ENCODE measurements at places on chromosomes 3 and 15.

- DNase-seq = no peak
Measured at GRCh38 chr15:55434989-55435825, 26.9 kb downstream of the PIERCE2 start.

GRCh38 chr3:39284457-39284881 is 4.6 kb upstream of the CX3CR1 start:
- DNase-seq = no peak

- DNase-seq = no peak
Measured at GRCh38 chr3:36135863-36136262, 244.4 kb upstream of the STAC start.

- DNase-seq = no peak
Measured at GRCh38 chr3:170697908-170698307, 112.0 kb upstream of the SLC7A14 start.

DNA sequence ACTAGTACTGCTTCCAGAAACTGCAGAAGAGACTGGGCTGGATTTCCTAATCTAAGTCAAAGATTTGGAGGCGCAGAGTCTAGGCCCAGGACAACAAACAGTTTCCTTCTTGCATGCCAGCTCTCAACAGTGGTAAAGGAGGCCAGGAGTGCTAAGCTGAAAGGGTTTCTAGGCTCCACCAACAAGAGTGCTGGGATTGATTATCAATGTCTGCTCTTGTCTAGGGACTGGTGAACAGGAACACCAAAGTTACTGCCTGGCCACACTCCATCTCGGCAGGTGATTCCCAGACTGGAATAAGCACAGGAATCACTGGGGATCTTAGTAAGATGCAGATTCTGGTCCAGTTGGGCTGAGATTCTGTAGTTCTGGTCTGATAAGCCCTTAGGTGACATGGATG is 22.8 kb upstream of the FGD5 start:
- no peak for DNase-seq

- DNase-seq = no peak
Measured at GRCh38 chr3:32822609-32823498, 5.1 kb downstream of the TRIM71 start.

- no peak for DNase-seq
Measured at GRCh38 chr3:25257026-25257425, 171.0 kb upstream of the RARB start.

DNA sequence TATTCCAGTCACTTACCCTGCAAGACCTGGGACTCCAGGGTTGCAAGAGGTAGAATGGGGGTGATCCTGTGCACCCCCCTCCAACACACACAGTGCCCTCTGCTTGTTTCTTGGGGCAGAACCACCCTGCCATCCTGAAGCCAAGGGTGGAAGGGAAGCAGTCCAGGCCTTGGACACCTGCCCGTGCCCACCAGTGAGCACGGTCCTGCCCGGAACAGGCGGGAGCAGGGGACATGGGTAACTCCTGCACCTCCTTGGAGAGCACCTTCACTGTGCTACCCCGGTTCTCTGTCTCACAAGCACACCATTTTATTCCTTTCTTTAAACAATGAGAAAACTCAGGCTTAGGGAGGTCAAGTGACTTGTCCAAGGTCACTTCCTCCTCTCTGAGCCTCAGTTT is 57.0 kb downstream of the SLC6A6 start:
- DNase-seq = no peak

DNA sequence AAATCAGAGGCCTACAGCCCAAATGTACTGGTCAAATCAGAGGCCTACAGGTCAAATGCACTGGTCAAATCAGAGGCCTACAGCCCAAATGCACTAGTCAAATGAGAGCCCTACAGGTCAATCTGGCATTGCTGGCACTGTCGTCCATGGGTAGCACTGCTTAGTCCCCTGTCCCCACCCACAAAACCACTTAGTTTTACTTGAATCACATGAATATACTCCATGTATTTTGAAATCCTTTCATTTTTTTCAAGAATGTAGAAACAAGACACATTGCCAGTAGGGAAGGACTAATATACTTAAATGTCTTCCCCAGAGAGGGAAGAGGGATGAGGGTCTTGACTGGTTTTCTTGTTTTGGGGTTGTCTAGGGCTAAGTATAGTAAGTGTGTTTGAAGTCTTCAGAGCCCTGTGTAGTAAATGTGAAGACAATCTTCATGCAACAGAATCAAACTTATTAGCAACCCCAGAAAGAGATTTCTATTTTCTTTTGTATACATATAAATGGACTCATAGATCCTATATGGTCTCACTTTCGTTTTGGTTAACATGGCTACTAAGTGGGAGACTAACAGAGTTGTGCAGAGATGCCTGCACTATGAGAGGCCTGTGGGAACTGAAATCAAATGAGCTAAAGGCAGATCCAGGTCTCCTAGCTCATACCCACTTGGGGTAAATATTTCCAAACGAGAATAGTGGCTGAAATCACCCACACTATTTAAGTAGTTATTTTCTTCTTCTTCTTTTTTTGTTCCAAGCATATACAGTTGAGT is 38.3 kb upstream of the DCUN1D1 start:
- no peak for DNase-seq

DNA sequence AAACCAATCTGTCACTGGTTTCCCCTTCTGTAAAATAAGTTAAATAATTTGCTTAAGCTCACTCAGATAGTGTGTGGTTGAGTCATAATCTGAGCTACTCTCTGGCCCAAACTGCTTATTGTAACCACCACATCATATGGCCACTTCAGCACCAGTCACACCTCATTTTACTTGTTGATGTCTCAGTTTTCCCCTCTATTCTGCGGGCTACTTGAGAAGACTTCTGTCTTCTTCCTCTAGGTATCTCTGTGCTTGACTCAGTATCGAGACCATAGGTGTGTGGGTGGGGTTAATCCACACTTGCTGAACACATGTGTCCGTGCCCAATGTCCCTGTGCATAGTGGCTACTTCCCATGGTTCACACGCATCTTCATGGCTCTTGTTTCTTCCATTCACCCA is 32.9 kb downstream of the CRYGS start:
- no peak for DNase-seq

DNA sequence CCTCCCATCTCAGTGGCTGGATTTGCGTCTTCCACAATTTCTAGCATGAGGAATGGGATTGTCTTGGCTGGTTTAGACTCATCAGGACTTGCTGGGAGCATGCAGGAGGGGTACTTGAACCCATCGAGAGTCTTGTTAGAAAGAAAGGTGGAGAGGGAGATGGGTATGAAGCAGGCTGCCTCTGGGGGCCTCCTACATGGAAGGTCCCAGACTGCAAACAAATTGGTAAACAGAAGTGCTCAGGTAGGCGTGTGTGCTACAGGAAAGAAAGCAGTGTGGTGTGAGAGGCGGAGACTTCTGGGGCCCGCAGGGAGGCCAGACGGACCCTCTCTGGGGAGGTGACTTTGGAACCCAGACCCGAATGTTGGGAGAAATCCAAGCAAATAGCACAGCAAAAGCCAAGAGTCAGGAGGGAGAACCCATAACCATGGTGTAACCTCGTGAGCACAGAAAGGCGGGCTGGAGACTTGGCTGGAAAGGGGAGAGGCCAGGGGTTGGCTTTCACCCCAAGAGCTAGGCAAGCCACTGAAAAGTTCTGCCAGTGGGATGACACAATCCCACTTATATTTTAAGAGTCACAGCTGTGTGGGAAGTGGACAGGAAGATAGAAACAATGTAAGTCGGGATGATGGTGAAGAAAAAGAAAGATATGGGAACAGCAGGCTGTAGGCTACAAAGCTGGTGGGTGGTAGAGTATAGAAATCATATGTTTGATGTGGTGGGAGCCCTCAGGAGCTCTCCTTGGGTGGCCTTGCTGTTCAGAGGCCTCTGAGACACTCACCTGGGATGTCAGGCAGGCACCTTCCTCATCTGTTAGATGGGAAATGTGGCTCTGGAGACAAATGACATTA is 130.1 kb upstream of the PRR20G start:
- no peak for DNase-seq

GRCh38 chr3:145936971-145937370 is 224.0 kb downstream of the PLOD2 start:
- DNase-seq = no peak

GRCh38 chr3:71102111-71102983 is 481.2 kb downstream of the FOXP1 start:
- DNase-seq = no peak

- DNase-seq = no peak
Measured at GRCh38 chr3:76754247-76754646, 285.7 kb upstream of the ROBO2 start.

GRCh38 chr15:82771789-82772607 is 33.9 kb downstream of the FSD2 start:
- no peak for DNase-seq

DNA sequence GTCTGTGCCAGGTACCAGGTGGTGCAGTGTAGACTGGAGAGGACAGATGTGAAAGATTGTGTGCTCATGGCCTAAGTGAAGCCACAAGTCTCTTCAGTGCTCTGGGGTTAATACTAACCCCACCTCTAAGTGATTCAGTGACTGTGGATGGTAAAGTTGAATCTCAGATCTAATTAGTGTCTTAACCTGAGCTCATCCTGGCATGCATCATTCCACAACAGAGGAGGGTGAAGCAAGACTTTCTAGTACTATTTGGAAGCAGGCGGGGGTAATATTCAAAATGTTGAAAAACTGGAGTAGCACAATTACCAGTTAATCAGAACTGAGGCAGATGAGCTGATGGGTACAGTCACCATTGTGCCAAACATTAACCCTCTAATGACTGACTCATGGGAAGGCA is 2.8 kb upstream of the MESD start:
- no peak for DNase-seq

DNA sequence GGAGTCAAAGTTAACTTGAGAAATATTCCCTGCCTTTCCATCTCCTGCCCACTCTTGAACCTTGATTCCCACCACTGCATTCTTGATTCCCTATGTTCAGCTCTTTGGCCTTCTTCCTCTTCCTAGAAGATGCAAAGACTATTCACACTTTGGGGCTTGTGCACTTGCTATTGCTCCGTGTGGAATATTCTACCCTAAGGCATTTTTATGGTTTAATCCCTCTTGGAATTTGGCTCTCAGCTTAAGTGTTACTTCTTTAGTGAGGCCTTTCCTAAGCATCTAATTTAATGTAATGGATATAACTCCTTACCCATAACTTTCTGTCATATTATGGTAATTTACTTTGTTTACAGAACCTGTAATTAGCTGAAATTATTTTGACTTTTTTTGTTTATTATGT is 318.9 kb upstream of the COL8A1 start:
- DNase-seq = no peak

DNA sequence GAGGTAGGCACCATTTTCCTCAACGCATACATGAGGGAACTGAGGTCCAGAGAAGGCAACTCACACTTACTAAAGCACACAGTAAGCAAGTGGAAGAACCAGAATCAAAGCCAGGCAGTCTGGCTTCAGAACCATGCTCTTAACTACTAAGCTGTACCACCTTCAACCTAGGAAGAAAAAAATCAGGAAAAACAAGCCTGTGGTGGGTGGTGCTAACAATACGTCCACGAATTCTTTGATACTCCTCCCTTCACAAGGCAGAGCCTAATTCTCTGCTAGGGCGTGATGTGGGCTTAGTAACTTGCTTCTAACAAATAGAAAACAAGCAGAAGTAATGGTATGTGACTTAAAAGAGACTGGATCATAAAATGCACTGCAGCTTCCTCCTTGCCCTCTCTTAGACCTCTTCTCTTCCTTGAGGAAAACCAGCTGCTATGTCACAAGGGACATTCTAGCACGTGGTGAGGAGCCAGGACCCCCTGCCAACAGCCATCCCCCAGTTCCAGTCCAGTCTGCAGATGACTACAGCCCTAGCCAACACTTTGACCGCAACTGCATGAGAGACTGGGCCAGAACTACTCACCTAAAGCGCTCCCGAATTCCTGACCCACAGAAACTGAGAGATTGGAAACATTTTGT is 36.9 kb downstream of the HACD2 start:
- DNase-seq = no peak

DNA sequence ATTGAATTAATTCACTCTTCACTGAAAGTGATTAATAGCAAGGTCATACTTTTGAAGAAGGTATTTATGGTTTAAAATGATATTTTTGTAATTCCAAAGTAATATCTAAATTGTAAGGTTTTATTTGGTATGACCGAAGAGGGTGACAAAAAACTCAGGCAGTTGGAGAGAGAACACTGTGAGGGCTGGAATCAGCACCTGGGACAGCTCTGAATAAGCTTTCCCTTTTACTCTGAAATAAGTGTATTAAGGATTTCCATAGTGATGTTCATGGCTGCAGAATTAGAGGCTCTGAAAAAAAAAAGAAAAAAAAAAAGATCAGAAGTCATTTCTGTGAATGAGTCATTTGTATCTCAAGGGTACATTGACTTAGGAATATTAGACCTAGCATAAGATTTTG is 299.5 kb downstream of the IL5RA start:
- DNase-seq = no peak

DNA sequence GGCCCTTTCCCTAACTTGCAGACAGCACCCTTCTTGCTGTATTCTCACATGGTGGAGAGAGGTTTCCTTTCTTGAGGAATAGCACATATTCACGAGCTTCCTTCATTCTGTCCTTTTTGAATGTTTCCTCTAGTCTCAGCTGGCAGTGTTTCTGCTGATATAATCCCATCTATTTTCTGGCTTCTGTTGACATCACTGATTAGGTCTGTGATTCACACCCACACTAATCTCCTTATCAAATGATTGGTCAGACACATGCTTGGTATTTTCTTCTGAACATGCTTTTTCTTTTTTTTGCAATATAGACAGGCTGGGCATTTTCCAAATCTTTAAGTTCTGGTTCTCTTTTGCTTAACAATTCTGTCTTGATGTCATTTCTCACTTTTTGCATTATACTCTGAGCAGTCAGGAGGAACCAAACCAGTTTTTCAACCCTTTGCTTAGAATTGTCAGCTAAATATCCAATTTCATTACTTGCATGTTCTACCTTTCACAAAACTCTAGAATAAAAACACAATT is 65.4 kb downstream of the OXSM start:
- DNase-seq = no peak

DNA sequence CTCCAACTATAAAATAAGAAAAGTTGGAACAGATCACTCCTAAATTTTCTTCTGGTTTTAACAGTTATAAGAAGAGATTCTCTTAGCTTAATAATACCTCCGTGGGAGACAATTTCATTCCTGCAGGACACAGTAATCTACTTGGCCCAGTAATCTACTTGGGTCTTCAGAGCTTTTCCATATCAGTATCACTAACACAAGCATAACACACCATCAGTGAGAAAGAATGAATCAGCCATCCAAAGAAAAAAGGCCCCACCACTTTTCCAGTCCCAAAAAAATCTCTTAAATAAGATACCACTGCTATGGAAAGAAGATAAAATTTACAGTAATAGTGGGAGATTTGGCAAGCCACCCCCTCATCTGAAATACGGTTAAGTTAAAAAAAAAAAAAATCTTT is 20.2 kb downstream of the SIN3A start:
- no peak for DNase-seq

DNA sequence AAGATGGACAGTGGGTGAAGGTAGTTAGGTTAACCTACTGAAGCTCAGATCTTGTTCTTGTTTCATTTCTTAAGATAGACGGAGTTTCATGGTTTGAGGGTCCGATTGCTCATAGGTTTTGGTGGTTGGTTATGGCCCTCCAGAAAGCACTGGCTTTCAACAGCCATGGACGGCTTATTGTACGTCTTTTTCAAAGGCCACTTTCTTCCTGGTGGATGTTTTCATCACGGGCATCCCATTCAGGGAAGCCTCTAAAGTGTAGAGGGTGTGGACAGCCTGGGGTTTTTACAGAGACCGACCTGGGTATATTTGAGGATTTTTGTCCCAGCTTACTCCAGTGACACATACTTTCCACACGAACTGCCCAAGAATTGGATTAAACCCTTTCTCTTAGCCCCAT is 132.7 kb upstream of the ONECUT1 start:
- no peak for DNase-seq
